Stimulated activated CD4-positive, alpha-beta T cell treated with anti-CD3 and anti-CD28 coated beads, TNF-alpha, amount 100 ng/mL, for 1 hour (primary cell): ENCODE measurements at places on chromosomes 7 and 10.
A peak's percentile ranks its signal among the peaks of the same experiment; 100 is the strongest.

- DNase-seq, result no peak
These were observed 36.1 kb downstream of the PSAP start for GRCh38 chr10:71814922-71815411.

DNA sequence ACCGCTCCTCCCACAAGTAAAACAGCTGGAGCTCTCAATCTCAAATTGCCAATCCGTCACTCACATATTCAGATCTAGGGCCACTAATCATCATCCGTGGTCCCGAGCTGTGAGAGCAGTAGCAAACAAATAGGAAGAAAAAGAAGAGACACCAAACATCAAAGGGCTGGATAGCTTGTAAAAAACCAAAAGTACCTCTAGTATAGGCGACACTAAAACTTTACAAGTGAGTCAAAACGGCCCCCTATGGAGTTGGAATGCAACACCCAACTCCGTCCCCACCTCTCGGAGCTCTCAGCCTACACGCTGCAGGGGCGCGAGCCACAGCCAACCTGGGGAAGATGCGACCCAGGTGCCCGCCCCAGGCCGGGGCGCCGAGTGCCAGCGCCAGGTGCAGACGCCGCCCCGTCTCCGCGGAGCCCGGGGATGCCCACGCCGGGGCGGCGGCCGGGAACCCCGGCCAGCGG is 581 bp downstream of the FAM3C start:
- peak; percentile 4 for DNase-seq

DNA sequence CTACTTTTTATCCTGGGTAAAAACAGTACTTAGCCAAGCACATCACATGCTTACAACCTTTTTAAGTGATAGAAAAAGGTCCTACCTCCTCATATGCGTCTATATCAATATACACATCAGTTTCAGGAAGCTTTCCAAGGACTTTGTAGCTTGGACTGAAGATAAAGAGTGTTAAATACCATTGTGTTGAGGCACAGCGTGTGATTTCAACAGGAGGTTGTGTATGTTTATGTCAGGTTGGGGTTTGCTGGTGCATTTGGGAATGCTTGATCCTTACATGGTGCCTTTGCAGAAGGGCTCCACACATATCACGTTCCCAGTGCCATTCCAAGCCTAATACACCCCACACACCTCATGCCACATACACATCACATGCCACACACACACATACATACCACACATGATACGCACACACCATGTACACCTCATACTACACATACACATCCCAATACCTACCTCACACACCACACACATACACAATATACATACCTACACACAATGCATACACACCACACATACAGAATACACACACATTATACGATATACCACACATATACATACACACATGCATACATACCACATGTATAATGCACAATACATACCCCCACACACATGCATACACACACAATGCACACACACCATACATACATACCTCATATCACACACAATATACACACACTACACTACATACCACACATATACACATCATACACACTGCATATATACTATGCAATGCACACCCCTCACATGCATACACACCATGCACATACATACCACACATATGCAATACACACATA is 33.1 kb downstream of the PSMC2 start:
- DNase-seq, result no peak

DNA sequence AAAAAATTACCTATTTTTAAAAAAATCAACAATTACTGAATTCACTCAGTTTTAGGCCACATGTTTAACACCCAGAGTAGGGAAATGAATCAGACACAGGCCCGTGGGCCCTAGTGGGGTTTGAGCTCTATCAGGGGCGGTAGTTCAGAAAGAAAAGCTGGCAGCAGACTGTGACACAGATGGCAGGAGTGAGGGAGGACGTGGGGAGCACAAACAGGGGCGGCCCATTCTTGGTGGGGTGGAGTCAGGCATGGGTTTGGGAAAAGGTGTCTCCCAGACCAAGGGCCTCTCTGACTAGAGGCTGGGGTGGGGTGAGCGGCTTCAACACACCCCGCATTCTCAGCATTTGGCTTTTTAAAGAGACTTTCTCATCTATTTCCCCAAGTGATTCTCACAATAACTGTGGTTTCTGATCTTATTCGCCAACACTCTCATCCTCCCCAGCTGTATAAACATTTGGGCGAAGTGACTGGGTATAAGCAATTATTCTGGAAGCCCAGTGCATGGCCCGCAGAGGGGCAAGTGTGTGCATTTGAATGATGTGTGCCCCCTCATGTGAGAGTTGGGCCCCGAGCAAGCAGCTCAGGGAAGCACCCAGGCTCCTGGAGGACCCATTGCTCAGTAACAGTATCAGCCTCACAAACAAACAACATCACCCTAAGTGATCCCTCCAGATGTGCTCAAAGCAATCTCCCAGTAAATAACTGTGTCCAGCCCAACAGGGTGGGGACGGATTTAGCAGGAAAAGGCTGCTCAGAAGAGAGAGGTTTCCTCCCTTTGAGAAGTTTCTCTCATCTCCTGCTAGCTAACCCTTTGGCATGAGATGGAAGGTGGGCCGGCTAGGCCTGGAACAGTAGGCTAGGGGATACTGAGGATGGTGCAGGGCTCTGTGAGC is 437.6 kb upstream of the ZMIZ1 start:
- DNase-seq, result no peak

DNA sequence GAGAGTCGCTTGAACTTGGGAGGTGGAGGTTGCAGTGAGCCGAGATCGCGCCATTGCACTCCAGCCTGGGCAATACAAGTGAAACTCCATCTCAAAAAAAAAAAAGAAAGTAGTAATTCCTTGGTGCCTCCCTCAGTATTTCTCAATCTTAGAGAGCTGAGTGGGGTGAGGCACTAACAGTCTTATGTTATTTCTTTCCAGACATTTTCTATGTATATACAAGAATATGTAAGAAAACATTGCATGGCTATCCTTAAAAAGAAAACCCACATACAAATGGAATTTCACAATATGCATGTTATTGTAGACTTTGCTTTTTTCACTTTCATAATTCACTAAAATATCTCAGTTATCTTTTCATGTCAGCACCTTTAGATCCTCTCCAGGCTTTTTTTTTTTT is 13.6 kb upstream of the SLF2 start:
- no peak for DNase-seq

GRCh38 chr10:104331208-104331838 is 6.9 kb downstream of the ITPRIP start:
- no peak for DNase-seq

DNA sequence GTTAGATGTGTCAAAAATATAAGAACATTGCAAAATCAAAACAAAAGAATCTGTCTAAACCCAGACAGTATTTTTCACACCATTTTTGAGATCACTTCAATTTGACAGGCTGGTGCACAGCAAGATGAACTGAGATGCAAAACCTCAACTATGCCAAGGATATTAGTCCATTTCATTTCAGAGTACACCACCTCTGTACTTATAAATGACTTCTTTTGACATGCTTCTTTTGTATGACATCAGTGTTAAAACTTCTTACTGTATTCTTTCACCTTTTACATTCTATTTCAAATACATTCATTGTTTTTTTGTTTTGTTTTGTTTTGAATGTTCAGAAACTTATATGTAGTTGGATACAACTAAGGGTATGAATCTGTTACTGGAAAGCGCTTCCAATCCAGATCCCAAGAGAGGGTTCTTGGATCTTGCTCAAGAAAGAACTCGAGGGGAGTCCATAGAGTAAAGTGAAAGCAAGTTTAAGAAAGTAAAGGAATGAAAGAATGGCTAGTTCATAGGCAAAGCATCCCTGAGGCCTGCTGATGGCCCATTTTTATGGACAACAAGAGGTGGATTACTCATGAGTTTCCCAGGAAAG is 23.5 kb upstream of the GPR141 start:
- DNase-seq, result no peak

DNA sequence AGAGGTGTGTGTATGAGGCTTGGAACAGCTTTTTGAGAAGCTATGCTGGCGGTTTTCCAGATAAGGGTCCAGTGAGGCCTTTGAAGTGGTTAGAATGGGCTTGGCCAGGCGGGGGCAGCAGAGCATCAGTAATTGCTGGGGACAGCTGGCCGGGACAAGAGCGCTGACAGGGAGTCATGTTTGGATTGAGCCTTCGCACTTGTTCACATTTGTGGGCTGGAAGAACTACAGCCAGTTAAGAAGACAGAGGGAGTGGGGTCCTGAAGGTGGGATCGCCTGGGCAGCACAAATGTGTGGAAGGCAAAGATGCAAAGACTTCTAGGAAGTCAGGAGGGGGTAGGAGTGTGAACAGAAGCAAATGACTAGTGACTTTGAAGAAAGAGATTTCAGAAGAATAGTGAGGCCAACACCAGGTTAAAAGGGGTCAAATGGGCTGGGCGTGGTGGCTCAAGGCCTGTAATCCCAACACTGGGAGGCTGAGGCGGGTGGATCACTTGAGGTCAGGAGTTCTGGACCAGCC is 12.7 kb upstream of the SDHAF3 start:
- peak; percentile 22 for DNase-seq

- no peak for DNase-seq
These were observed 70.3 kb downstream of the CYTH3 start for GRCh38 chr7:6202117-6202516.

- DNase-seq, result no peak
These were observed 796 bp downstream of the CDK14 start for GRCh38 chr7:90596671-90597562.

DNA sequence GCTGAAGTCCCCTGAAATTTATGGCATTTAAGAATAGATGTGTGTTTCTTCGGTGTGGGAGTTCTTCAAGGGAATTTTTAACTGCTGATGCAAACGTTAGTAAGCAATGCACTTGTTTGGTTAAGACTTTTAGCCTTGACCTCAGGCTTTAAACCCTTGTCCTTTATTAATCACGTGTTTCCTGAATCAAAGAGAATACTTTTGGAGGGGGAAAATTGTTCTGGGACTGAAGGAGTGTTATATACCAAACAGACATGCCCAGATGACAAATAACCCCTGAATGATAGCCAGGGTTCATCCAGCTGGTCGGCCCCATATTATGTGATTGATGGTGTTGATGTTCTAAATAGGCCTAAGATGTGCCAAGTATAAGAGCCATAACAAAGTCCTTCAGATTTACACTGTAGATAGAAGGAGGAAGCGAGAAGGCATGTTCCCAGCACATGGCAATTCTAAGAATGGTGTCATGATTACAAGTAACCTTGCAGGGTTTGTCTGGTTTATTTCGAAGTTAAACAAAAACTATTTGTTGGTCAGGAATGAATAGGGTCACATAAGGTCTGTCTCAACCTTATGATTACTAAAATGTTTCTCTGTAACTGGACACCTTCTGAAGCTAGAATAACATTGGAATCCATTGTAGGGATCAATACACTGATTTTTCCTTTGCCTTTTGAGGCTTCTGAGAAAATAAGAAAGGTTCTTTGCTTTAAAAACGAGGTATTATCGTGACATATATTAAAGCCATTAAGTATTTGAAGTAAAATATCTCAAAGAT is 124.2 kb upstream of the SEM1 start:
- DNase-seq, result no peak

DNA sequence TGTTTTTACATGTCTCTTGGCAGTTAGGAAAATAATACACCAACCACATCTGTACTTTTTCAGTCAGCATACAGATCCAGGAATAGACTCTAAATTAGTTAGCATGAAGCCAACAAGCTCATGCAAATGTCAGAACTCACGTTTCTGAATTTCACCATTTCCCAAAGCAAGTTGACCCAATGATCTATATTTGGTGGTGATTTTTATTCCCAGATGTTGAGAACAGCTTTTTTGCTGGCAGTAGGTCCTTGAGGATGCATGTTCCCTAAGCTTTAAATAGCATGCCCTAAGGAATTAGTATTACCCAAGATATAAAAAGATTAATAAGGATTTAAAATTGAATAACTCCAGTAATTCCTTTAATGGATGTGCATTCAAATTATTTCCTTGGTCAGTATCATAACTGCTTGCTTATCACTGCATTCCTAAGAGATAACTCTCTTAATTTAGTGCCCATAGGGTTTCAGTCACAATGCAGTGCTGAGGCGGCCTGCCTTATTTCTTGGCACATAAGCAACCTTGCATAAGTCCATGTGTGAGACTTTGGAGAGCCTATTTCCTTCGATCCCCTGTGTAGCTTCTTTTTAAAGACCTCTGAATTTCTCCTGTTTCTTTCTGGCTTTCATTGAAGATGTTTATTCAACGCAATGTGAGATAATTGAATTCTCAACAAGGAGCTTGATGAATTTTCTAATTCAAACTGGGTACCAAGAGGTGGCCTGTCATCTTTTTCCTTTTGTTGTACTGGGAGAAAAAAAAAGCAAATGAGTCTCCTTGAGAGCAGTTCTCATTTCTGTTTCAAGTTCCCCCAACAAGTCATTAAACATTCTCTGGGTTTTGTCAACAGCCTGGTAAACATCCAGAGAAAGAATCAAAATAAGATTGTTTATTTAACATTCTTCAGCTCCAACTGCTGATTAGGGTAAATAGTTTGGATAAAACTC is 135.3 kb upstream of the MEOX2 start:
- no peak for DNase-seq

DNA sequence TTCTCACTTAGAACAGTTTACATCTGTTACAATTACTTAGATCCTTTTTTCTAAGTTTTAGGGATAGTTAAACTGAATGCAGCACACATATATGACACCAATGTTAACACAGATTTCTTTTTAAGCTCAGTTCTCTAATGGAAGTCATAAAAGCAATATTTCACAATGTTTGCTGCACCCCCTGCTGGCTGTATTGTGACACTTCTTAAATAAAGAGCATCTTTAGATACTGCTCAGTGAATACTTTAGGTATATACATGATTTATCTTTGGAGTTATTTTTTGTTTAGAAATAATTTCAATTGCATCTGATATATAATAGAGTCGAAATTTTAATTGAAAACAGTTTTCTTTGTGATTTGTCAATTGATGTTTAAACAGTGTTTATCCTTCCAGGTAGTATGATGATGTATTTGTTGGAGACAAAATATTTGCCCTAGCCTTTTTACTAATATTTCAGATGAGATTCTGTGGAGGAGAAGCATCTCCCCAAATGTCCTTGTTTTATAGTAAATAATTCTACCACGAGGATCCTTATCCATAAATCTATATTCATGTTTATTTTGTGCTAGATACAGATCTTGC is 174.4 kb downstream of the ST7 start:
- peak; percentile 14 for DNase-seq

DNA sequence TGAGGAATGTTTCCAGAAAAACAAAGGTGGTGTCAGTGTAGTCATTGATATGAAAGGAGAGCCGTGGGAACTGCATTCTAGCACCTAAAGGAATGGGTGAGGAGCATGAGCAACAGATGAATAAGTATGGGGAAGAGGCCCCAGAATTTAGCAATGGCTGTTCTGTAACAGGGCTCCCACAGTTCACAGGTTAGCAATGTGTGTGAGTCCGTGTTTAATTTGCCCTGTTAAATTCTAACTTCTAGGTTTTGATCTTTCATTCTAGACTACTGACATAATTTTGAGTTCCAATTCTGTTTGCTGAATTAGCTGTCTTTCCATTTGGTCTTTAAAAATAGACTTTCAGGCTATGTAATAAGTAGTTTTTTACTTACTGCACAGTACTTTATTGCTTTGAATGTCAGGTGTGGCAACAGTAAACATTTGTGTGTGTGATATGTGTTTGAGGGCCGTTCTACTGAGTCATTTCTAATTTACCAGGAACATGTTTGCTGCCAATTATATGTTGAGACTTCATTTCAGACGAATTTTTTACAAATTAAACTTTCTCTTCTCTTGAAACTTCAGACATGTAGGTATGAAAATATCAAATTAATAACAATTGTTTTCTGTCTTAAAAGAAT is 8.8 kb downstream of the STK17A start:
- DNase-seq, result no peak
